Activated naive CD8-positive, alpha-beta T cell treated with anti-CD3 and anti-CD28 coated beads, Interleukin-2, amount 50 U/mL, for 16 hours (primary cell): ENCODE measurements at places on chromosomes 5 and 9.

GRCh38 chr5:112339761-112340160 is 79.3 kb downstream of the EPB41L4A start:
- no peak for DNase-seq

- no peak for DNase-seq
These were observed 61.8 kb downstream of the CYFIP2 start for GRCh38 chr5:157327771-157328170.

- no peak for DNase-seq
These were observed 77.0 kb downstream of the CYFIP2 start for GRCh38 chr5:157342822-157343402.

DNA sequence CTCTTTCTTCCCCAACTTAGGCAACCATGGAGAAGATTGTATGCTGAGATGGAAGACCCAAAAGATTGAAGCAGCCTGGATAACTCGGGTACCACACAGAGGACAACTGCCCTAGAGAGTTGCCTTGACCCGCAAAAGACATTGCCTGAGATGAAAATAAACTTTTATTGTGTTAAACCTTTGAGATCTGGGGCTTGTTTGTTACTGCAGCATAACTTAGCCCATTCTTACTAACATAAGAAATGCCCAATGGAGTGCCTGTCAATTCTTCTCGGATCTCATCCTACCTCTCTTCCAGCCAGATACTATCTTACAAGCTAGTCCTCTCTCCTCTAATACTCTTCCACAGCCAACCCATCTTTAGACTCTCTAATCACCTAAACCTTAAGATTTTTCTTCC is 76.8 kb downstream of the GCNT4 start:
- DNase-seq, result no peak

DNA sequence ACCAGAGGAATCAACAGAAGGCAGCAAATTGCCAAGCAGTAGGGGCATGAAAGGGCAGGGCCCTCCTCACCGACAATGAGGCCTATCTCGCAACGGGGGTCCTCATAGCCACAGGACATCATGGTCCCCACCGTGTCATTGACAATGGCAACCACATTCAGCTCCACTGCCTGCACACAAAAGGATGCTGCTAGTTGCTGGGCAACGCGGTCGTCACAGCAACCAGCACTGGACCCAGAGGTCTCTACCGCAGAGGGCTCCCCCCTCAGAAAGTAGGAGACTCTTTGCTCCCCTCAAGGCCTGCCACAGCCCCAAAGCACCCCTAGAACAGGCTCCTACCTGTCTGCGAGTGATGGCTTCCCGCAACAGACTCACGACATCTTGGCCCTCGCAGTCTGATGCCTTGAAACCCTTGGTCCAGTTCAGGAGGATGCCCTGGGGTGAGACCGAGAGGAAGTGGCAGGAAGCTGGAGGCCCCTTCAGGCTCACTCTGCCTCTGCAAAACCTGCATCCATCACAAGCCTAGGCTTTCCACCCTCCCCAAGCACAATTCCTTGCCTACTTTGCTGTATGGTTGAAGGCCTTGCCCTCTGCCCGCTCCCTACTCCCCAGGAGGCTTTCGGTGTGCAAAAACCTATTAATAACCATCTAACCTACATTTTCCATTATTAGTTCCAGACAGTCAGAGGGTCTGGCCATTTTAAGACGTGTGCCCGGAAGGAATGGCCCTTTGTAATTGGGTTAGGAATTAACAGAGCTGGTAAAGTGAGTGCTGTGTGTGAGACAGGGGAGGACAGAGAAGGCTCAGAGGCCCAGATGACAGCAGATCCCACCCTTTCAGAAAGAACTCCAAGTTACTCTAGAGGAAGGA is 15.2 kb downstream of the HK3 start:
- DNase-seq, result no peak

DNA sequence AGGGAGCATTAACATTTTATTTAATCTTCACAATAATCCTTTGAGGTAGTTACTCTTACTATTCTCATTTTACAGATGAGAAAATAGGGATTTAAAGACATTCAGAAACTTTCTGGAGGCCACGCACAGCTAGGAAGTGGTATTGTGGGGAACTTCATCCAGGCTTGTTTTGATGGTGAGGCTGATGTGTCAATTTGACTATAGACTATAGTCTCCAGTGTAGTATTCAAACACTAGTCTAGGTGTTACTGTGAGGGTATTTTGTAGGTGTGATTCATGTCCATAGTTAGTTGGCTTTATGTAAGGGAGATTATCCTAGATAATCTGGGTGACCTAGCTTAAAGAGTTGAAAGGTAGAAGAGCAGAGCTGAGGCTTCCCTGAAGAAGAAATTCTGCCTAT is 54.1 kb upstream of the ELL2 start:
- no peak for DNase-seq

DNA sequence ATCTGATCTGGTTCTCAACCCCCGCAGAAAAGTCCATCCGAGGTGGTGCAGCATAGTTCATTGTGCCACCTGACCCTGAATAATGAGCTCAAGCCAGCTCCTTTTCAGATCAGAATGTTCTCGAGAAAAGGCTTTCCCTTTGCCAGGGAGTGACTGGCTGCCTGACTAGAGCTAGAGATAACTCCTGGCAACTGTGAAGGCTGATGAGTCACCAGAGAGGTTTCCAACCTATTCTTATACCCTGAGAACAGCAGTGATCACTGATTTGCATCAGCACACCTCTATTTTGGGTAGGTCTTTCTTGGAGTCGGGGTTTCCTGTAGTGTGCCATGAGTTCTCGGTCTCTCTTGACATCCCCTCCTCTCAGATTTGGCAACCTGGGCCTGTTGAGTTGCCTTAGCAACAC is 127.9 kb downstream of the PIK3R1 start:
- no peak for DNase-seq

DNA sequence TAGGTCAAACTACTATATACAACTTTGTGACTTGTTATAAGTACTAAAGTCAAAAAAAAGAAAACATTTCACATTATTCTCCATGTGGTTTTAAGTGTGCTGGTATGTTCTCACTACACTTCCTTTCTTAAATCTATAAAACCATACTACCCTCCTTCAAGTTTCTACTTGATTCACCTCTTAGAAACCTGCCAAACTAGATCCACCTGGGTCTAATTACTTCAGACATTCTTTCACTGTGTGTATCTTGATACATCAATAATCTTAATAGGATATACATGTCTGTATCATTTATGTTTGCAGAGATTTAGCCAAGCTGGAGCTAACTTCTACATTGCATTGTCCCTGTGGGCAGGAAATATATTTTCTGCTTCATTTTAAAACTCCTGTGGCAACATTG is 1012.6 kb downstream of the EFNA5 start:
- no peak for DNase-seq

GRCh38 chr5:58666598-58667581 is 84.0 kb downstream of the RAB3C start:
- DNase-seq, result no peak

- DNase-seq, result no peak
These were observed 22.7 kb downstream of the CHD1 start for GRCh38 chr5:98905857-98906688.

DNA sequence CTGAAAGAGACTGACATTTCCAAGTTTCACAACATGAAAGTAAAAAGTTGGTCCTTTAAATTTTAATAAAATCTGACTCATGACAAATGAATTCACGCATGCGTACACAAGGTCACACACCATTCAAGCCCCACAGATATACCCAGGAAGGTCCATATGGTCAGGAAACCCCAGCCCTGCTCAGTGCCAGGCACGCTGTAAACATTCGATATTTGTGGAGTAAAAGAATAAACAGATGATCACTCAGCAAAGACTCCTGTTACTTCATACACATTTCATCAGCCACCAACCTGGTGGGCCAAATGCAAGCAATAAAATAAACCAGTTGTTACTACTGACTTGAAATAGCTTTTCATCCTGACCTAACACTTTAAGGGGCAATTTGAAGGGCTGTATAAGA is 158.0 kb upstream of the RETREG1 start:
- DNase-seq, result no peak

- no peak for DNase-seq
These were observed 235.7 kb upstream of the HAPLN1 start for GRCh38 chr5:83956386-83956785.

- no peak for DNase-seq
These were observed 4.3 kb downstream of the ADAMTS16 start for GRCh38 chr5:5144441-5144840.

- DNase-seq, result no peak
These were observed 158.6 kb downstream of the GLIS3 start for GRCh38 chr9:4141296-4141695.

DNA sequence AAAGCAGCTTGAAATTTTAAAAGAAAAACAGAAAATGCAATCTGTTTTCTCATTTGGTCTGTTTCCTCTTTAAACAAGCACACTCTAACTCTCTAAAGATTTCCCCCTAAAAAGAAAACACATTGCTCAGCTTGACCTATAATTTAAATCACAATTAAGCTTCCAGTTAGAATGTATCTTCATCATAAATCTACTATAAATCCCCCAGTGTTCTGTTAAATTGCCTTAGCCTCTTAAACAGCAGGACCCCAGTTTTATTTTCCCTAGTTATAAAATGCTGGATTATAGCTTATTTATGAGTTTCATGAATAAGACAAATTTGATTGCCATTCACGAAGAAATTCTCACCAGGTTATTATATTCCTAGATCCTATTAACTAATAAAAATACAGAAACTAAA is 8.6 kb upstream of the SMC2 start:
- no peak for DNase-seq
